ENCODE measurements at places on chromosomes 7 and 10.

DNA sequence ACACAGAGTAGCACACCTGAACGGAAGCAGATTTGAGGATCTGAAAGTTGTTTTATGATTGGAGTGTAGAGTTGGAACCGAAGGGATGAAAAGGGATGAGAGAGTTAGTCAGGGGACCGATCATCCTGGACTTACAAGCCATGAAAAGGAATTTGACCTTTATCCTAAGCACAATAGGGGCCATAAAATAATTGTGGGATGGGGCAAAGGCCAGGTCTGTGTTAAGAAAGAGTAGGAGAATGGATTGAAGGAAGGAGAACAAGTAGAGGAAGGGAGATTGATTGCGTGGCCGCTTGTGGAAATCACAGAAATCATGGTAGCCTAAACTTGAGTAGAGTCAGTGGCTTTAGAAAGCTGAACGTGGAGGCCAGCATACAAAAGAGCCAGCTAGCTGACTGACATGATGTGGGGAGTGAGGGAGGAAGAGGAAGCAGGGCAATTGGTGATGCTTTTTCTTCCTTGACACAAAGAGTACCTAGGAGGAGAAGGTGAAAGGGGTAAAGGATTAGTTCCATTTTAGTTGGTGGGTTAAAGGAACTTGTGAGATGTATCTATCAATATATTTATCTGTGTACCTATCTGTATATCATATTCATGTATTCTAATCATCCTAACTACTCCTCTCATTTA lies 67.1 kb upstream of the RPA3 start:
- no peak for DNase-seq

GRCh38 chr10:99394256-99394655 lies 36.2 kb downstream of the GOT1 start:
- no peak for DNase-seq

DNA sequence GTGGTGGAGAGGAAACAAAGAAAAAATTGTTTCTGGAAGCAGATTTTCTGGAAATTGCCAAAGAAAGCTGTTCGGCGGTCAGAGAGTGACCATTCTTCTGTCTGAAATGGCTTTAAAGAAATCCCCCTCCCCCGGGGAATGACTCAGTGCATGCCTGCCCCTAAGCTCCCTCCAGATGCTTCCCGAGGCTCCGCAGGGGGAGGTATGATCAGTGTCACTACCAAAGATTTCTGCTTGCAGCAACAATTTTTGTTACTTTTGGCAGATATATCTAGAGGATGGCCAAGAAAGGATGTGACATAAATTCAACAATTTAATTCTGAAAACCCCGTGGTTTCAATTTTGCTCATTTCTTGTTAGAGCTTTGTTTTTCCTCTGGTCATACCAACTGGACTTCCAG lies 163.9 kb downstream of the JCAD start:
- peak; percentile 94 for DNase-seq

DNA sequence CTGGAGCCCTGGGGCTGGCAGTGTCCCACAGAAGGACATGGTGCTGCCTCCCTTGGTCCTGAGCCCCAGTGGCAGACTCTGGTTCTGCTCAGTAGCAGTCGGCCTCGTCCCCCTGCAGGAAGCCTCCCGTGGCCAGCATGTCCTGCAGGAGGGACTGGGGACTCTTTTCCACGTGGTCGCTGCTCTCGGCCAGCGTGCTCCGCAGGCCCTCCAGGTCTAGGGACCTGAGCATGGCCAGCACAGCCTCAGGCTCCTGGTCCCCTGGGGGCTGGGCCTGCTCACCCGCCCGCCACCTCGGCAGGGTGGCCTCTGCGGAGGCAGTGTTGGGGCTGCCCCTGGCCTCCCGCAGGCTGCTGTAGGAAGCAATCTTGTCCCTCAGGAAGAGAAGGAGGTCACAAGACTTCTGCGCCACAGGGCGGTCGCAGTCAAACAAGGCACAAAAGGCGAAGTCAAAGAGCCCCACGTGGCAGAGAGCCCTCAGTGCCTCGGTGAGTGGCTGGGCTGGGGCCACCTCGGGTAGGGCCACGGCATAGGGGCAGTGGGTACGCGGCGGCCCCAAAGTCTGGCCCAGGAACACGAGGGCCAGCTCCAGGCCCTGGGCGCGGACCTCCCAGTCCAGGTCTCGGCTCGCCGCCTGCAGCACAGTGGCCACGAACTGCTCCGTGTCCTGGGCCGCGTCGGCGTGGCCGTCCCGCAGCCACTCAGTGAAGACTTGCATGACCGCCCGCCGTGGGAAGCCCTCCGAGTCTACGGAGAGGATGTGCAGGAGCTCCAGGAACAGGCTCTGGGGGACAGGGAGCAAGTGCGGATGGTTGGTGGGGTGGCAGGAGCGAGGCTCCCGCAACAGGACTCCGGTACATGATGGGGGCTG lies 17.1 kb downstream of the BRAT1 start:
- no peak for DNase-seq

DNA sequence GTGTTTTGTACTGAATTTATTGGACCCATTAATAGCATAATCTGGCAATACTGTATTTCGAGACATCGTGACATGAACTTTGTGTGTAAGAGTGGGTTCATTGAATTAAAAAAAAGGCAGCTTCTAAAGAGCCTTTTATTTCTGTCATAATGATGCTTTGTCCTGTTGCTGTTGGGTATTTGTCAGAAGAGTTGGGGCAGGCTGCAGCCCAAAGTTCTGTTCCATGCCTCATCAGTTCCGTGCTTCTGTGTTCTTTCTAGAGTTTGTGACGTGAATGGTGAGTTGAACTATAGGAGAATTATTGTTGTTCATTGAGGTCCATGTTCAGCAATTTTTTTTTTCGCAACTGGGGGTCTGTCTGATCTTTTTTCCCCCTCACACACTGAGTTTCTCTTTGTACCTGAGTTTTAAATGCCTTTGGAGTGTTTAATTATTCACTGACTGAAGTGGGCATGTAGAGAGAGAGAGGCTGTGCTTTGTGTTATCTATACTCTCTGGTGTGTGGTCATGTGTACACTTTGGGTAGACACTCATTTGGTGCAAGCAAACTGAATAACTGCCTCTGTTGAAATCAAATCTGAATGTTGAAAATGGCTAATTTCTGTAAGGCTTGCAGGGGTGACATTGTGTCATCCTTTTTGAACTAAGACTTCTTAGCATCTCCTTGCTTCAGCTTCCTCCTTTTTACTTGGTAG lies 69.8 kb downstream of the ADD3 start:
- no peak for DNase-seq

- DNase-seq, result no peak
Observed at GRCh38 chr7:132148876-132149275, 427.4 kb downstream of the PLXNA4 start.

GRCh38 chr10:34479520-34480179 lies 335.4 kb downstream of the PARD3 start:
- DNase-seq, result no peak

DNA sequence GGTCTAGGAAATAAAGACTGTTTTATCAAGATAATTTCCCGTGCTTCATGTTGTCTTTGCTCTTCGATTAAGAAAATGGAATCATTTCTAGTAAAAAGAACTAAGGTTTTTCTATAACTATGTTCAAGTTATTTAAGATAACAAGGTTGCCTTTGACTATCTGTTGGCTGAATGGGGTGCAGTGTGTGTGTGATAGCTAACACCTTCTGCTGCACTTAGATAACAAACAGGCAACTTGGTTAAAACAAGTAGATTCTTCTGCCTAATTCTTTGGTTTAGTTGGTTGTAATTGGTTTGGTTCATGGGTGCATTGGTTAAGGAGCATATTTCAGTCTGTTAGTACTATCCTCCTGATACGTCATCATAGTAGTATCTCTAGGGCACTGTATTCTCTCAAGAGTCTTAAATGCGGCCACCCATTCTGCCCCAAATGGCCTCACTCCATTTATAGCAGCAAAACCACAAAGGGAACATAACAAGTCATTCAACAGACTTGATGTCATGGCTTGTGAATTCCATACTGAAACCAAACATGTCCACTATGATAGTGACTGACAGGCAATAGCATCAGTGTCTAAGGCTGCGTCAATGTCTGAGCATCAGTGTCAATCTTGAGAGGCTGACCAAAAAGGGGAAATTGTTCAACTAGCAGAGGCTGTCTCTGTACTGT lies 55.7 kb downstream of the CCDC3 start:
- DNase-seq, result no peak

- DNase-seq, result no peak
Observed at GRCh38 chr7:123719197-123719721, 29.5 kb downstream of the WASL start.
